ENCODE measurements at places on chromosomes 1 and 21.

DNA sequence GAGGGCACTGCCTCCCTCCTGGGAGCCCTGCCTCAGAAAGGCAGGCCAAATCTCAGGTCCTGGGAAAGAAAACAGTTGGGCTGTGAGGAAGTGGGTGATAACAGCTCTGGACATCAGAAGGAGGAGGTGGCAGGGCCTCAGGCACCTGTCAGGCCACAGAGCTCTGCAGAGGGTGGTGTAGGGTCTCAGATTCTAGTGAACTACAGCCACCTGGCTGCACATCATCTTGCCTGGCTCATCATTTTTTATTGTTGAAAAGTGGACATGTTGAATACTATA lies 15.3 kb upstream of the ZNF678 start:
- no peak for DNase-seq

GRCh38 chr1:28779751-28780408 lies 32.1 kb upstream of the OPRD1 start:
- no peak for DNase-seq

DNA sequence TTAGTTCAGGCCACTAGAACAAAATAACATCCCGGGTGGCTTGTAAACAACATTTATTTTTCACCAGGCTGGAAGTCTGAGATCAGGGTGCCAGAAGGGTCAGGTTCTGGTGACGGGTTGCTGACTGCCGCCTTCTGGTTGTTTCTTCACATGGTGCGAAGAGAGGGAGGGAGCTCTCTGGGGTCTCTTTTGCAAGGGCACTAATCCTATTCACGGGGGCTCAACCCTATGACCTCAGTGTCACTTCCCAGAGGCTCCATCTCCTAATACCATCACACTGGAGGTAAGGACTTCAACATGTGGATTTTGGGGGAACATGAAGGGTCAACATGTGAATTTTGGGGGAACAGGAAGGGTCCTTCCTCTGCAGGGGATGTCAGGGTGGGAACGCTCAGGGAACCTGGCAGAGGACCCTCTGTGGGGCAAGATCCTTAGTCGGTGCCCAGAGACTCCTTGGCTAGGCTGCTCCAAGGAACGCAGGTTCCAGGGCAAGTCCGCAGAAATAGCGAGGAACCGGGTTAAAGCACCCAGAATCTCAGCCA lies 8.7 kb upstream of the C2CD2 start:
- DNase-seq: no peak

DNA sequence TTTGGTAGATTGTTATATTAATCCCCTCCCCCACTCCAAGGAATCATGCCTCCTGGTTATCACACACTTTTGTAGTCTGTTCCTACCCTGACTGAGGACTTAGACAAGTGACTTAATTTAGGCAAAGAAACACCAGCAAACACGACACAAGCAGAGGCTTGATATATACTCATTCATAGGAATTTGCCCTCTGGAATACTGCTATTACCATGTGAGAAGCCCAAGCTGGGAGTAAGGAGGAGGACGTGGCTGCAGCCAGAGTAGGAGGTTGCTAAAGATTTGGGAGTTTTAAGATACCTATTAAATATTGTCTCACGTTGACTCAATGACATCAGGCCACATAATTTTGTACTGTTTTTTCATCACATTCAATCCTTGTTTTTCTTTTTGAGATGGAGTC lies 100.2 kb downstream of the LRRC53 start:
- DNase-seq: no peak

- no peak for DNase-seq
Measured at GRCh38 chr1:48772211-48772610, 4.5 kb downstream of the BEND5 start.

GRCh38 chr1:115036814-115037507 lies 7.3 kb downstream of the TSHB start:
- no peak for DNase-seq

DNA sequence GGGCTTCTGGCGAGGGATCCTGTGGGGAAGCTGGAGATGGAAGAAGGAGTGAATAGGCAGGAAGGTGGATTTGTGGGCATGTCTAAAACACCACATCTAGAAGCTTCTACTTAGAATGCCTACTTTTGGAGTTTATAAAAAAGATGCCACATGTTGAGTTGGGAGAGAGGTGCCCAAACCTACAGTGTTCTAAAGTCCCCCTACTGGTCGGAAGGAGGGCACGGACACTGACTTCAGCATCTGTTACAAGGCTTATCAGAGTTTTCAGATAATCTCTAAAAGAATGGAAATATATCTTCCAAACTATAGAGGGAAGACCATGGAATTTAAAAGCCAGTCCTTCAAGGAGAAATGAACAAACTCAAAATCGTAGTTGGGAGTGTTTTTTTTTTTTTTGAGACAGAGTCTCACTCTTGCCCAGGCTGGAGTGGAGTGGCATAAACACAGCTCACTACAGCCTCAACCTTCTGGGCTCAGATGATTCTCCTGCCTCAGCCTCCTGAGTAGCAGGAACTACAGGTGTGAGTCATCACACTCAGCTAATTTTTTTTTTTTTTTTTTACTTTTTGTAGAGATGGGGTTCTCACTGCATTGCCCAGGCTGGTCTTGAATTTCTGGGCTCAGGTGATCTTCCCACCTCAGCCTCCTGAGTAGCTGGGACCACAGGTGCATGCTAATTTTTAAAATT lies 14.8 kb downstream of the IBA57 start:
- no peak for DNase-seq

DNA sequence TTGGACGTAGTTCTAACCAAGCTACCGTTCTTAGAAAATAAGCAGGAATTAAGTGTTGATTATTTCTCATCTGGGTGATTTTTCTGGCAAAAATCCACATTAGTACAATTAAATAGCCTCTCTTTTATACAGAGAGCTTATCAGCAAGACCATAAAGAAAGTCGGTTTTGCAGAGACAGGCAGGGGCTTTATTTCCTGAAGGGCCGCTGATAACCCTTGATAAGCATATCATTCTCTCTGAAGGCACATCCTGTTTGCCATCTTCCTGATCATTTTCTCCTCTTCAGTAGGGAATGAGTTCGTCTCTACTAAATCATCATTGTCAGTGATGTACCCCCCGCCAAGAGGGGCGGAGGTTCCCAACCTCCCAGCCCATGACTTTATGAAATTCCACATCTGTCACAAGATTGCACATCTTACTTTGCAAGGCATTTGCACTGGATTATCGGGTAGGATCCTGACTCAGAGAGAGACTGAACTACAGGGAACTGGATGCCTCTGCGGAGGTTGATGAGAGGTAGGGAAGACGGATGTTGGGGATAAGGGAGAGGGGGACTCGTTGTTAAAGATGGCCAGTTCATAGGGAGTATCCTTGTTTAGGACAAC lies 115.7 kb downstream of the KCNJ6 start:
- no peak for DNase-seq

DNA sequence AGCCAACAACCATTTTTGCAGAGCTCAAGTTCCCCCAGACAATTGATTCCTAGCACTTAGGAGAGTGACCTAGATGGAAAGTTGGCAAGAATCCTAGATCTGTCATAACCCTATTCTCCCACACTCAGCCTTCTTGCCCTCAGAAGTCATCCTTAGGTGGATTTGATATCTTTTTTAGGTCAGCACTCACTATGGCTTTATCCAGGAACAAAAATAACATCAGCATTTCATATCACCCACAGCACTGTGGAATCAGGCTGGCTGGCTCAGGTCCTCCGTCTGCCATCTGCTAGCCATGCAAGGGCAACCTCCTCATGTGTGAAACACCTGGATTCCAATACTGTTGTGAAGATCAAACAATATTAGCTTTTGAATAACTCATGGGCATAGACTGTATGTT lies 6.0 kb downstream of the DPT start:
- no peak for DNase-seq

- no peak for DNase-seq
Measured at GRCh38 chr1:97094247-97094972, 372.8 kb downstream of the PTBP2 start.

DNA sequence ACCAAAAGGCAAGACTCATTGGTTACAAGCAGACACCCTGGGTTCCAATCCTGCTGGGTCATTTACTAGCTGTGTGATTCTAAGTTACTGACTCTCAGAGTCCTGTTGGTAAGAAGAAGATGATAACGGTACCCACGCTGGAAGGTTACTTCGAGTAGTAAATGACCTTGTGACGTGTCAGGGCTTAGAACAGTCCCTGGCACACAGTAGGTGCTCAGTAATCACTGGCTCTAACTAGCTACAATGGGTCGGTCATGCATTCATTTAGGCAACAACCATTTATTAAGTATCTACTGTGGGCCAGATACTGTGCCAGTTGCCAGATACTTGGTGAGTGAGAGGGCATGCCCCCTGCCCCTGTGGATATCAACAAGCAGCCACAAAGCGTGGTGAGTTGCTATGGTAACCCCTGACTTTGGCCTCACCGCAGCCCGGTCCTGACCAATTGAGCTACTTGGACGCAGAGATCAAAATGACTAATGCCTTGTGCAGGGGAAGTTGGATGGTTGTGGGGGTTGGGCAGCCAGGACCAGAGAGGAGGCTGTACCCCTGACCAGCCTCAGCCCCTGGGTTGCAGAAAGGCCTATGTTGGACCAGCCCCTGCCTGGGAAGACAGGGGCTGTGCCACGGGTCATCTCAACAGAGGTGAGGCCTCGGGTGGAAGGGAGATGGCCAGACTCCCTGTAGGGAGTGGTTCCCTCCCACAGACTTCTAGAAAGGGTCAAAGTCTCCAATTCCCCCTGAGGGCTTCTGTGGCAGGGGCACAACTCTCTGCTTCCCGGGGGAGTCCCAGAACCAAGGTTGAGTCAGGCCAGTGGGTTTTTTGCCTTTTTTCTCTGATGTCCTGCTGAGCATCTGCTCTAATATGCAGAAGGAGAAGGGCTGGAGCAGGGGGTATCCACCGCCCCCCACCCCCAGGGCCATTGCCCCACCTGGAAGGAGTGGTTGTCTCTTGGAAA lies 16.0 kb downstream of the DHRS3 start:
- DNase-seq: no peak

DNA sequence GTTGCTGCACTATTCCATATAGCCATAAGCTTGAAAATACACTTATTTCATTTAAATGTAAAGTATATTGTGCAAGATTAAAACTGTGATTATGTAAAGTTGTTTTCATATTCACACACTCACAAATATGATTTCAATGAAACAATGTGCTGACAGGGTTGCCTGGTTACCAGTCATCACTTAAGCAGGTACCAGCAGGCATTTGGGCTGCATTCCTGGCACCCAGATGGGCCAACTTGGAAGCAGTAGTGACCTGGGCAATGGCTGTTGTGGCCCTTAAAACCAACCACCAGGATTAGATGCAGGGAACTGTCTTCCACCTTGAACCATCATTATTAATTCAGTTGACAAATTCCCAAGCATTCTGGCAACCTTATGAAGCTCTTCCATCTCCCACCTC lies 45.0 kb upstream of the RASAL2 start:
- DNase-seq: no peak

GRCh38 chr1:200741551-200742207 lies 3.0 kb downstream of the CAMSAP2 start:
- no peak for DNase-seq

DNA sequence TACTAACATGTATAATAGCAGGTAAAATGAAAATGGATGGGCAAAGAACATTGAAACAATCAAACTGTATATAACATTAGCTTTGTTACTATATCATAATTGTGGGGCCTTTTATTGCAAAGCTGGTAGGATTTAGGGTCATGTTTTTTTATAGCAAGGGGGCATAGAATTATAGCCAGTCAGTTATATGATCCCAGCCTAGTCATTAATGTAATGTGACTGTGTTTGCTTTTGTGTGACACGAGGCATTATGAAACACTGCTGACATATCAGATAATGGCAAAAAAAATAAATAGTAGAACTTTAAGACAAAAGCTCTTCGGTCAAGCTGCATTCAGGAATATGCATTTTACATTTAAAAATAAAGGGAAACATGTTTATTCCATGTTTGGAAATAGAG lies 81.3 kb upstream of the ZNF281 start:
- DNase-seq: no peak

- DNase-seq: no peak
Measured at GRCh38 chr1:100413035-100413434, 60.7 kb downstream of the CDC14A start.

DNA sequence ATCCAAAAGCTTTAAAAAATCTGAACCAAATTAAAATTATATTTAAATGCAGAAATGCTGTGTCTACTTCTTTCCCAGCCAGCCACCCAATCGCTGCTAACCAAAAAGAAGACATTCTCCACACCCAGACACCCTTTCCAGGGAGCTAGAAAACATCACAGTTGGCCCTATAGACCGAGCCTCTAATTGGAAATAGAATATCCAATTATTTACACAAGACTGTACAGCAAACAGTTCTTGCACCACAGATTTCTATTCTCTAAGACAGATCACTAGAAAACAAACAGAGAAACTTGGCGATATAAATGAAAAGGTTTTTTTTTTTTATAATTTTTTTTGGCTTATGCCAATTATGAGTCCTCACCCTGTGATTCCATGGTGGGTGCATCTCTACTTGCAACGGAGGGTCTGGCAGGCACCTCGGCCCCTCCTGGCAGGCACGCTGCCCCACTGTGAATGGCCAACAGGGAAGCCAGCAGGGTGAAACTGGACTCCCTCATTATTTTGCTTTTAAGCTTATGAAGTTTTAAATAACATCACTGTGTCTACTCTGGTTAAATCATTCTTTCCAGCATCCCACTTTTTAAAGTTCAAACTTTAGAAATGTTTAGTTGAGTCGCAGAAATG lies 29.2 kb downstream of the BCAR3 start:
- no peak for DNase-seq

- DNase-seq: no peak
Measured at GRCh38 chr21:41678016-41678923, 88.6 kb downstream of the RIPK4 start.

DNA sequence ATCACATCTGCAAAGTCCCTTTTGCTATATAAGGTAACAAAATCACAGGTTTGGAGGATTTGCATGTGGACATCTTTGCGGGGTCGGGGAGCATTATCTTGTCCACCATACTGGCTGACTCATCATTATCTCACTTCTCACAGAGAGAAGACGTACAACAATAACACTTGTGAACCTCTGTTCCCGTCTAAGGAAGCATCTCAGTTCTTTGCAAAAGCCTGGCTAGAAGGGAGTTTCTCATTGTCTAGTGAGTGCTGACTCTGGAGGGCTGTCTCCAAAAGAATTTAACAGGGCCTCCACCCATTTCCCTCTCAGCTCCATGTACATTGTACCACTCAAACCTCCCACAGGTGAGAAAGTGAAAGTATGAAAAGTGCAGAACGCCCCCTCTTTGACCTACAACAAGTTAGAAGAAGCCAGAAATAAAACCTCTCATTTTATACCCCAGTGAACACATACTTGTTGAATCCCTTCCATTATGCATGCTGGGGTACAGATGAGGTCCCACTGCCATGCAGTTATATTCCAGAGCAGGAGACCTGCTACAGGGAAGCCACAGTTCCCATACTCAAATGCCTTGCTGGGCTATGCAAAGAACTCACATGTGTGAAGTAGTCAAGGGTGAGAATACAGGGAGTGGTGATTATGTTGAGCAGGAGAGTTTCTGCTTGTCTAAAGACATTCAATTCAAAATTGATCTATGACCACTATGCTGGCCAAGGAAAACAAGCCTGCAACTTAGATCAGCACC lies 121.7 kb upstream of the PRDX6 start:
- DNase-seq: no peak
